ENCODE measurements at places on chromosomes 11 and 22.

- no peak for DNase-seq
Measured at GRCh38 chr11:67271541-67272284, 5.4 kb downstream of the GRK2 start.

DNA sequence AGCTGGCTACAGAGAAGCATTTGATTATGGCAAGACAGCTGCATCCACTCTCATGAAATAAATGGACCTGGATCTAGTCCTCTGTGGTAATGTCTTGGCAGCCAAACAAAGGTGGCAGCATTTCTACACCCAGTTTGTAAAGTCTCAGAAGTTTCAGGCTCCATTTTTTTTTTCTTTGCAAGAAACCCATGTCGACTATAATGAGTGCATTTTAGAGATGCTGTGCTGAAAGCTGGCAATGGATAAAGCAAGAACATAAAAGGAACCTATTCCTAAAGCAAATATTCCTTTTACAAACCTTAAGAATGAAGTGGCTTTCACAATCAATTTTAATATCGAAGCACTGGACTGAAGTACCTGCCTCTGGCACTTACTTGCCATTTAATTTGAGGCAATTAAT, 33.5 kb downstream of the THAP12 start:
- no peak for DNase-seq

- no peak for DNase-seq
Measured at GRCh38 chr11:132373405-132374143, 1003.2 kb downstream of the NTM start.

- DNase-seq: no peak
Measured at GRCh38 chr11:34633640-34633989, 12.7 kb downstream of the EHF start.

DNA sequence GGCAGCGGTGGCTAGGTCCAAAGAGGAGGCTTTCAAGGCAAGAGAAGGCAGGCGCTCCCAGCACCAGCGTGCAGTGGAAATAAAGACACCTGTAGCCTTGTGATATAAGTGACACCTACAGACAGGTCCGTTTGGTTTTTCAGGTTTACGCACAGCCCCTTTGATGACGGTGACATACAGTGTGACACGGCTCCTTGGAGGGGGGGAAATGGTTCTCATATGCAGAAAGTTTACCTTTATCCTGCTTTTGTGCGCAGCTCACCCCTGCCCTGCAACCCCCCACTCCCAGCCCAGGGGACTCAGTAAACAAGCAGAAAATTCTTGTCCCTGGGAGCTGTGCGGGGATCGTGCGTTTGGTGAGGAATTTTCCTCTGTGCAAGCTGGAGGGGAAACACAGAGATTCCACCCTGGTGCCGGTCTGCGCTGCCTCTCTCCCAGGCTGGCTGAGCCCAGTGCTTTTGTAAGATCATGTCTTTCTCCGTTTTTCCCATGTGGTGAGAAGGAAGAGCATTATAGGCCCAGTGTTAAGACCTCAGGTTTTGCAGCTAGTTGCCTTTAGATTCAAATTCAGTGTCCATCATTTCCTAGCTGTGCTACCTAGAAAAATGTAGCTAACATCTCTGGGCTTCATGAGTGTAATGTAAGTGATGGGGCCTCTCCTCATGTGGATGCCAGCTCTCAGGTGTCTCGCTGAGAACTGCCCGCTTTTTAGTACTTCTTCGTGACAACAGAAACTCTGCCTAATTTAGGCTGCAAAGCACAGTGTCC, at the start of gene ELF5:
ELF5 (minus strand) TSS at position 113 of the 768 bp plus-strand sequence. CDS start 8,045 bp downstream, outside the sequence.
- no peak for DNase-seq

- DNase-seq: no peak
Measured at GRCh38 chr22:43854121-43854785, 8.1 kb downstream of the SULT4A1 start.

GRCh38 chr11:9046481-9046880, 42.7 kb upstream of the NRIP3 start:
- no peak for DNase-seq

GRCh38 chr22:22075382-22076163, 93.0 kb upstream of the TOP3B start:
- DNase-seq: no peak

GRCh38 chr11:3155216-3155615, 9.9 kb downstream of the OSBPL5 start:
- no peak for DNase-seq

DNA sequence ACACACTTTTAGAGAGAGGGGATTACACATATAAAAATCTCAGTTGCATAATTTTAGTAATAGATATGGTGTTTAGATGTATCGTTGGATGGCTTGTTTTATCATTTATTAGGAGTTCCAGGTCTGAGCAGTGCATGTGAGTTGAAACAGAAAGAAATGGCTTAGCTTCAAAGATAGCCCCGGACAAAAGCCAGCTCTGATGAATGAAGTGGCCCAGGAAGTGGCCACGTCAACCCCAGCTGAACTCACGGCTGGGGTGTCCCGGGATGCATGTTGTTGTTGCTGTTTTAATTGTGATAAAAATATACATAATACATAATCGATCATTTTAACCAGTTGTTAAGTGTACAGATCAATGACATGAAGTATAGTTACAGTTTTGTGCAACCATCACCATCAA, 1513.6 kb downstream of the BRD1 start:
- DNase-seq: no peak

GRCh38 chr11:72685560-72686480, 11.6 kb upstream of the PDE2A start:
- DNase-seq: no peak

DNA sequence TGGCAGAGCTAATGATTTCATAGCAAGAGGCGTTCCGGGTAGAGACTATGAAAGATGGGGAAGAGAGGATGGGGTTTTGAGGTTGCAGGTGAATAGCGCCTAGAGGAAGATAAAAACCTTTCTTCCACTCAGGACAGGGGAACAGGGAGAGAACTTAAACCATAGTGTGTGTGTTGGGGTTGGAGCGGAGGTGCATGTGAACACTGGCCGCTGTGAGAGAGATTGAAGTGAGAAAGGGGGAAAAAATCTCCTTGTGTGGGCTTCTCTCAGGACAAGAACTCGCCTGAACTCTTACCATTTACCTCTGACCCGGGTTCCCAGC, 3.4 kb downstream of the BSX start:
- no peak for DNase-seq

DNA sequence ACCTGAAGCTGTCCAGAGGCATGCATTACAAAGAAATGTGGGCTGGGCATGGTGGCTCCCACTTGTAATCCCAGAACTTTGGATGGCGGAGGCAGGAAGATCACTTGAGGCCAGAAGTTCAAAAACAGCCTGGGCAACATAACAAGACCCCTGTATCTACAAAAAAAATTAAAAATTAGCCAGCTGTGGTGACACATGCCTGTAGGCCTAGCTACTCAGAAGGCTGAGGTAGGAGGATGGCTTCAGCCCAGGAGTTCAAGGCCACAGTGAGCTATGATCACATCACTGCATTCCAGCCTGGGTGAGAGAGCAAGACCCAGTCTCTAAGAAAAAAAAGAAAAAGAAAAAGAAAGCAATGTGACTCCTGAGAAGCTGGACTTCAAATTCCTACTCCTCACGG, 138.5 kb upstream of the HSD17B12 start:
- no peak for DNase-seq

GRCh38 chr22:26131589-26132154, 37.6 kb upstream of the SEZ6L start:
- no peak for DNase-seq

DNA sequence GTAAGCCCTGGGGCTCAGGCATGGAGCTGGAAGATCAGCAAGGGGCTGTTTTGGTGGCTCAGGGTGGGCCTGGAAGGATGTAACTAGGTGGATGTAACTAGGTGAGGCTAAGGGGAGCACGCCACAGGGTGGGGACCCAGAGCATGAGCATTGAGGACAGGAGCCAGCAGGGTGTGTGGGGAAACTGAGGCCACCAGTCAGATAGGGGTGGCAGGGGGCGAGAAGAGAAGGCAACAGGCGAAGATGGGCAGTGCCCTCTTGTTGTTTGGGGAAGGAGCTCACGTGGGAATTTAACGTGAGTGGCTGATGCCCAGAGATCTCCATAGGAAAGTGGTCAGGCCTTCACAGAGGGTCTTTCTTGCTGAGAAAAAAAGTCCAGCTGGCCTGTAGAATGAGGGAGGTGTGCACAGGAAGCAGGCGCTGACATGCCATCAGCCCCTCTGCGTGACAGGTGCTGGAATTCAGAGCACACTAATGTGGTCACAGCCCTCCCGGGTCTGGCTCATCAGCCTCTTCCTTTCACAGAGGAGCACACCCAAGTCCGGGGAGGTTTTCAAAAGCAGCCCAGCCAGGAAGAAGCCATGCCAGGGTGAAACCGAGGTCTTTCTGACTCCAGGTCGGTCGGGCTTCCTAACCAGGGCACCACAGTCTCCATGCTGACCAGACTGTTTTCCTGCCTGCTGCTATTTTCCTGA, 54.6 kb upstream of the PAX6 start:
- DNase-seq: no peak

DNA sequence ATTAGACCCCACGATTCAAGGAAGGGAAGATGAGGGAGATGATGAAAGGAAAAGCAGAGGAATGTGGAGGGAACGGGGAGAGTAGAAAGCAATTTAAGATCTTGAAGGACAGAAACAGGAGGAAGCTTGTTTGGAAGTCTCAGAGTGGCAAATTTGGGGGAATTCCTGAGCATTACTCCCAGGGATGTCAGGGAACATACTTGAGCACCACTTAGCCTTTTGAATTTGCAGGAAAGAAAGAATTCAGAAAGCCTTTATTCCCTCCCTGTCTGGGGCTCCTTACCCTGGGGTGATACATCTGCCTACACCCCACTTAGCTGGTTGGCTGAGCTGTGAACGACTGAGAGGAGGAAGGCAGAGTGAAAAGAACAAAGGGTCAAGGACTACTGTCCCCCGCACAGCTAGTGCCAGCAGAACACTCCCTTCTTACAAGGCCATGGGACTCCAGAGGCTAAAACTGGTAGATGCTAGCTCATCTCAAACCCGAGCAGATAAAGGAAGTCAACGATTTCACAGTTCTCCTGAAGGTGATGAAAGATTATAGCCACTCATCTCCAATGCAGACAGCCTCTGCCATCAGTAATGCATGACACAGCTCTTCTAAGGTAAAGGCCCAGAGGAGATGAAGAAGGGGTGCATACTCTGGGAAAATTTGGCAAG, 84.0 kb upstream of the AKIP1 start:
- DNase-seq: no peak

- DNase-seq: no peak
Measured at GRCh38 chr11:116371146-116371545, 401.6 kb downstream of the BUD13 start.

DNA sequence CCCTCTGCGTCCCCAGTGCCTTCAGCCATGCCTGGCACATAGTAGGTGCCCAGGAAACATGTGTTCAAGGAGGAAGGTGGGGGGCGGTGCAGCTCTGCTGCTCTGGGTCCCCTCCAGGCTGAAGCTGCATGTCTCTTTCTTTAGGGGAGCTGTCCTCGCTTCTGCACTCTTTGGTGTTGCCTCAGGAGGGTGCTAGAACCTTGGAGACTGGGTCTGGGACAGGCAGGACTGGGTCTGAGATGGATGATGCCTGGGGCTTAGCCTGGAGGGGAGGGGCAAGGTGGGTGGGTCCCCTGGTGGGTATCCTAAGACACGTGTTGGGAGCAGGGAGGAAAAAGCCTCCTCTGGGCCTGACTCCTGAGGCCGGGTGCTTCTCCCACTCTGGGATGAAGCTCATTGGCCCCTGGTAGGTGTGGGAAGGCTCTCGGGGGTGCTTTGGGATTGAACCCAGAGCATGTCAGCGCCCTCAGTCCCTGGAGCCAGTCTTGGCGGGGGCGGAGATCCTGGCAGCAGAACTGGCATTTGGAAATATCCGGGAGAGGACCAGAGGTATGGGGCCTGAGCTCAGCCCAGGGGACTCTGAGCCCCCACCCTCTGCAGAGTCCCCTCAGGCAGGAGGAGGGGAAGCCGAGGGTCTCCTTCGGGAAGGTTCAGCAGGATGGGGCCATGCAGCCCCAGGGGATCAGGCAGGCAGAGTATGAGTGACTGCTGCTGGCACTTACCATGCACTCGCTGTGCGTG, 6.7 kb upstream of the GSTP1 start:
- DNase-seq: no peak

DNA sequence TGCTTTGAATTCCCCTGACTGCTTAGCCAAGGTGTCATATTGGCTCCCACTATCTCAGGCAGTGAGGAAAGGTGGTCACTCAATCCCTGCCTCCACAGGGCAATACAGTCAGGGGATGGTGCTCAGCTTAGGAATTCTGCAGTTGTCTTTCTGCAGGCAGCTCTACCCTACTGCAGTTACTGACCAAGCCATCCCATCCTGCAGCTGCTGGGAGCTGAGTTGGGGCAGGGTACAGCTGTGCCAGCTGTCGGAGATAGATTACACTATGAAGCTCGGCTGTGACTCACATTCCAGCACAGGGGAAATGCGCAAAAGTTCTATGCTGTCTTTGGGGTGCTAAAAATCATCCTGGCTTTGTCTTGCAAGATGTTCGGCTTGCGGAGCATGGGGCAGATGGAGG, 4.4 kb upstream of the DAGLA start:
- DNase-seq: no peak

- DNase-seq: no peak
Measured at GRCh38 chr11:112748713-112749543, 212.3 kb upstream of the NCAM1 start.

DNA sequence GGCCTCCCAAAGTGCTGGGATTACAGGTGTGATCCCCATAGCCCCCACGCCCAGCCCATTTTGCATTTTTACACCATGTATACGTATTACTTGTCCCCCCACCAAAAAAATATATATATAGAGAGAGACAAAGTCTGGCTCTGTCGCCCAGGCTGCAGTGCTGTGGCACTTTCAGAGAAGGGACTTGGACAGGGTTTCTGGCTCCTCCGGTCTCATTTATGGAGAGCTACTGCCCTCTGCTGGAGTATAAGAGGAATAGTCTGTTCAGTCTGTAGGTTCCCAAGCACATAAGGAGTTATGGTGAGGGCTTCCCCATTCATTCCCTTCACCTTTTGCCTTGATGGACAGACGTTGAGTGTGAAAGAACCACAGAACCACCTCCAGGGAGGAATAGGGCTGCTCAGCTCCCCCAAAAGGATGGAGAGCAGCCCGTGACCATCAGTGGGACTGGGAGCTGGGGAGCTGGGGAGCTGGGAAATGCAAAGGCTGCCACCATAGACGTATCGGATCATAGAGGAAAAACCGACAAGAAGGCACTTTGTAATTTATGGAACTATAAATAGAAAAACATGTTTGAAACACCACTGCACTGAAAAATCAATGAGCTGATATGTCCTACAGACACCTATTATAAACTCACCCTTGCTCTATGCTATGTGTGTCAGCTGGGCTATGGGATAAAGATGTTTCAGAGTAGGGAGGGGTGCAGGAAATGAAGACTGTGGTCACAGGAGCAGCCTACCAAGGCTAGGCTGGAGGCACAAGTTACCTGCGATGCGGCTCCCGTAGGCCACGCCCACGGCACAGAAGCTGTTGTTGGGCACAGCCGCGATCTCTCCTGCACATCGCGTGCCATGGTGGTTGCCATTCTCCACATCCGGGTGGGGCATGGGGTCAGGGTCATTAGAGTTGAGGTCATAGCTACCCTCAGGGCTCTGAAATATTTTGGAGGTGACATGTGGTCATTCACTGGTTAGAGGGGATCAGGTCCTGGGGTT, 5.2 kb downstream of the PCSK7 start:
- no peak for DNase-seq

Measured in esophagus squamous epithelium (tissue), 5 donors.